ENCODE measurements at places on chromosomes 5 and 9.

GRCh38 chr5:177041936-177042335, 19.4 kb downstream of the ZNF346 start:
- no peak for DNase-seq

DNA sequence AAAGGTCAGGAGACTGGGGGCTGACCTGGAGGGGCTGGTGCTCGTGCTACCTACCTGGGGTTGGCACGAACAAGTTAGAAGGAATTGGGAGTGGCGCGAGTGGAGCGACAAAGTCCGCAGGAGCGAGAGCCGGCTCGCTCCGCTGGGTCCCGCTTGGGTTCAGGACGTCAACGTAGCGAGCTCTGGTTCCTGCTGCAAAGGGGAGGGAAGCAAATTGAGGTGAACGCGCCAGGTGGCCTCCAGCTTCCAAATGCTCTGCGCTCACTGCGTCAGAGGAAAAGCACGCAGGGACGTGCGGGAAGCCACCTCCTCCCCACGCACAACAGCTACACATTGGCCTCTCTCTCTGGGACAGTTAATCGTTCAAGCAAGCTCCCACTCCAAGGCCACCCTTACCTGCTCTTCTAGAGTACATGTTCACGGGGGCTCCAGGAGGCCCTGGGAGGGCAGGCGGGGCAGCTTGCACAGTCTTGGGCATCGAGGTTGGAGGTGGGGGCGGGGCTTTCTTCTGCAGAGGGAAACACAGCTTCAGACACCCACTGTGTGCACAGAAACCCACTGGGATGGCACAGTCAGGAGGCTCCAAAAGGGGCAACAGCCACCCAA, 7.6 kb upstream of the INPP5E start:
- DNase-seq: no peak

GRCh38 chr9:21837501-21837900, 35.1 kb downstream of the MTAP start:
- DNase-seq: no peak

GRCh38 chr5:149037817-149038216, 25.0 kb downstream of the SH3TC2 start:
- DNase-seq: no peak

GRCh38 chr5:133716532-133717183, 104.3 kb upstream of the FSTL4 start:
- no peak for DNase-seq

DNA sequence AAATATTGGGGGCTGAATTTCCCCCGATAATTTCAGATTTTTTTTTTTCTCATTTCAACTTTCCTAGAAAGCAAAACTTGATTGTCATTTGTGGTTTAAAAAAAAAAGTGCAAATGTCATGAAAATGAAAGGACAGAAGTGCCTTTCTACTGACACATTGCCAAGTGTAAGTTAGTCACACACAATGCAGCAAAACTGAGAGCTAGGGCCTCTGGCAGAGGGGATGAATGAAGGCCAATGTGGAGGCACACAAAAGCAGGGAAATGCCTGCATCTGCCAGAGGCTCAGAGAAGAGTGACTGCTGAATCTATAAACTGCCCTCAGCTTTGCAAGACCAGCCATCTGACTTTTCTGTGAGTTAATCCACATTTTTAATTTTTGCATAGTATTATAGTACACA, 6.8 kb upstream of the IFNA5 start:
- no peak for DNase-seq

- DNase-seq: no peak
These were observed 86.2 kb downstream of the MRPS27 start for GRCh38 chr5:72233835-72234234.

DNA sequence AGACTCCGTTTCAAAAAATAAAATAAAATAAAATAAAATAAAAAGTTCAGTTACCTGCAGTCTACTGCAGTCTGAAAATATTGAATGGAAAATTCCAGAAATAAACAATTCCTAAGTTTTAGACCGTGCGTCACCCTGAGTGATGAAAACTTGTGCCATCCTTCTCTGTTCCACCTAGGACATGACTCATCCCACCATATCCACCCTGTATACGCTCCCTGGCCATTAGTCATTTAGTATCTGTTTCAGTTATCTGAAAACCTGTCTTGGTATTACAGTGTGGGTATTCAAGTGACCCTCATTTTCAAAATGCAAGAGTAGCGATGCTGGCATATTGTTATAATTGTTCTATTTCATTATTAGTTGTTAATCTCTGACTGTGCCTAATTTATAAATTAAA, 51.8 kb upstream of the TEX48 start:
- no peak for DNase-seq

DNA sequence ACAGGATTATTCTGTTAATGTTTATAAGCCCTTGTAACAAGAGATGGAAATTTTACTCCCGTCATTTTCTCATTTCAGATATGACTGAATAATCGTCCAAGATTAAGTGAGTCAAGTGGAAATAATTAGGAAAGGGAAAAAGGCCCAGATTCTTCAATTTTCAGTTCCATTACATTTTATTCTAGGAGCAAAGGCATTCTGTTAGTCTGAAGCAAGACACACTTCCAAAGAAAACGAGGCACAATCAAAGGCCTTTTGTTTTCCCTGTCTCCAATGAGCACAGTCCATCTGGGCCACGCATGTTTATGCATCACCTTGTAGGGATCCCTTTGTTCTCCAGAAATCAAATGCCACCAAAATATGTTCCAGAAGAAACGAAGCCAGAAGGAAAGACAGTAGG, 382.9 kb upstream of the RFX3 start:
- no peak for DNase-seq

DNA sequence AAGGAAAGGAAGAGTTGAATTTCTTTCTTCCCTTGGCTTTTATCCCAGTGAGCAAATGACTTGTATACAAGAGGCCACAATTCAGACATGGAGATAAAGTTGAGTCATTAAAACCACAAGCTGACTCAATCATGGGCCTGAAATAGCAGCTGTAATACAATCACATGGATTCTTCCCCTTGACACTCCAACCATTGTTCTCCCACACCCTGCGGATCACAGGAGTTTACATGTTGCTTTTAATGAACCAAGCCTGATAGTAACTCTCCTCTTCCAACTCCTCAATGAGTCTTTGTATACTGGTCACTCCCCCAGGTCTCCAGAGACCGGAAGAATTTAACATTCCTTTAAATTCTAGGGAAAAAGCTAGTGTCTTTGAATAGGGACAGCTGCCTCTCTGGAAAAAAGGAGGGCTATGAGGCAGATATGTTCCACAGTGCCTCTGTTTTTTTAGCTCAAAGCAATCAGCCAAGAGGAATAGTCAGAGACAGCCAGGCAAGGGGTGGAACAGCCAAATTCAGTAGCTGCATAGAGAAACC, 32.4 kb downstream of the PCDHGC5 start:
- DNase-seq: no peak

DNA sequence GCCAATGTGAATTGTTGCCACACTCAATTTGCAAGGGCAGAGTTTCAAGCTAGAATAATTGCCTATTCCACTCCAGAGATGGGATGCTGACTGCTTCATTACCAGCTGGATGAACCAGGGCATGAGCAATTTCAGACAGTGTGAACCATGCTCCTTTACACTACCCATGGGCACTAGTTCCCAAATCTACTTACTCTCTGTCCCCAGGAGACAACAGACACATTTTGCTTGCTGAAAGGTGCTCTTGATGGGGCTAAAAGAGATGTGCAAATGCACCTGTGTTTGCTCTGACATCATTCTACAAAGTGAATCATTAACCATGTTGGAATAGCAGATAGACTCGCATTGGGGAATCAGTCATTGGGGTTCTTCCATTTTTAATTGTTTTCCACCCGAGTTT, 522.3 kb upstream of the NUDT12 start:
- DNase-seq: no peak

GRCh38 chr5:10540036-10540544, 23.8 kb upstream of the ANKRD33B start:
- no peak for DNase-seq

- no peak for DNase-seq
These were observed 28.4 kb upstream of the TLE1 start for GRCh38 chr9:81717747-81718077.

GRCh38 chr5:31291323-31291854, 97.9 kb downstream of the CDH6 start:
- no peak for DNase-seq

GRCh38 chr5:158287643-158288271, 428.8 kb upstream of the CLINT1 start:
- DNase-seq: no peak

DNA sequence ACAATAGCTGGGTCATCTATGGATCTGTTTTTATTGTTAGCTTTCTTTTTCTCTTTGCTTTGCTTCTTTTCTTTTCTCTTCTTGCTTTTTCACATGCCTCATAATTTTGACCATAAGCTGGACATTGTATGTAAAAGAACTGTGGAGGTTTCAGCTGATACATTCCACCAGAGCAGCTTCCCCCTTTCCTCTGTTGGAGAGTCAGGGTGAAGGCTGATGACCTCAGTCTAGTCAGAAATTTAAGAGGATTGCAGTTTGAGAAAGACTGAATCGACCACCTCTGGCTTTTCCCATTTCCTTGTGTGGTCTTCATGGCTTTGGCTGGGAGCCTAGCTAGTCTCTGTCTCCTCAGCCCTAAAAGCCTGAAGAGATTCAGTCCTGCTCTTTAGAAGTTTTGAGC, 42.0 kb downstream of the KCNIP1 start:
- DNase-seq: no peak

GRCh38 chr9:113524468-113524867, 60.9 kb downstream of the RGS3 start:
- no peak for DNase-seq

GRCh38 chr5:21236104-21236503, 1248.1 kb upstream of the CDH18 start:
- no peak for DNase-seq

DNA sequence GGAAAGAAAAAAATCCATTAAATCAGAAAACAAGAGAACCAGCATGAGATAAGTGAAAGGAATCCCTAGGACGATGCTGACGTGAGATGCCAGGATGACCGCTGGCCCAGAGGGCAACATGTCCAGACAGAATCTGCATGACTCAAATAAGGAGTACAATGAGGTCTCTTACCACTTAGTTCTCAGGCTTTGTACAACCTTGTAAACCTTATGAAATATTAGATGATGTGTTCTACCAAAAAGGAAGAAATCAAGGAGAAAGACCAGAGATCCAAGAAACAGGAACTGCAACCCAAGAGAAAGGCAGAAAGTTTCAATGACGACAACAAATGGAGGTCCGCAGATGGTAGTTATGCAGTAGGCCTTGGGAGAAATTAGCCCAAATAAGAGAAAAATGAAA, 2.8 kb upstream of the GPR150 start:
- DNase-seq: no peak

GRCh38 chr9:120905315-120906164, 21.1 kb downstream of the TRAF1 start:
- no peak for DNase-seq

GRCh38 chr5:177988989-177989625, 6.9 kb downstream of the PROP1 start:
- DNase-seq: no peak

DNA sequence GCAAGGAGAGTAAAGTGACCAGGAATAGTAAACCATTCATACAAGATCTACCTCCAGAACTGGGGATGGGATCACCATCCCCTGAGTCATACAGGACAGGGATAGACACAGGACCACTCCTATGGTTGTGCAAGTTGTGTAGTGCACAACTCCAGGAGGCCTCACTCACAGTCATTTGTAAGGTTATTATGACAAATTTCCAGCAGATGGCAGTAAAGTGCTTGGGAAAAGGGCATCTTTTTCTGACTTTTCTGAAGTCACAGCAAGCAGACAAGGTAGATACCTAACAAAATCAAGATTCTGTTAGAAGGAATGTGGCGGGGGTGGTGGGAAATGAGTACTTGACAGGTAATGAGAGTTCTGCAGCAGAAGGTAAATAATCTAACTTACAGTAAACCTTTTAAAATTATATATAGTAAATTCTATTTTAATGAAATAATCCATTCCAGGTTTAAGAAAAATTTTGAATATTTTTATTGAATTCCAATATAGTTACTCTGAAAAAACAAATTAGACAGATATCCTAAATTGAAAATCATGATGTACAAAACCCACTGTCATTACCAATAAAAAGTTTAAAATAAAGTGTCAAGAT, 16.7 kb upstream of the KIF27 start:
- DNase-seq: no peak

GRCh38 chr5:153902016-153902415, 136.7 kb downstream of the FAM114A2 start:
- no peak for DNase-seq

GRCh38 chr9:109498195-109499092, at the start of gene PTPN3:
PTPN3 (minus strand) TSS chr9:109498307; CDS start chr9:109463434, 34,873 bp downstream.
- no peak for DNase-seq

- no peak for DNase-seq
These were observed 60.0 kb downstream of the PSMB7 start for GRCh38 chr9:124355039-124355940.

DNA sequence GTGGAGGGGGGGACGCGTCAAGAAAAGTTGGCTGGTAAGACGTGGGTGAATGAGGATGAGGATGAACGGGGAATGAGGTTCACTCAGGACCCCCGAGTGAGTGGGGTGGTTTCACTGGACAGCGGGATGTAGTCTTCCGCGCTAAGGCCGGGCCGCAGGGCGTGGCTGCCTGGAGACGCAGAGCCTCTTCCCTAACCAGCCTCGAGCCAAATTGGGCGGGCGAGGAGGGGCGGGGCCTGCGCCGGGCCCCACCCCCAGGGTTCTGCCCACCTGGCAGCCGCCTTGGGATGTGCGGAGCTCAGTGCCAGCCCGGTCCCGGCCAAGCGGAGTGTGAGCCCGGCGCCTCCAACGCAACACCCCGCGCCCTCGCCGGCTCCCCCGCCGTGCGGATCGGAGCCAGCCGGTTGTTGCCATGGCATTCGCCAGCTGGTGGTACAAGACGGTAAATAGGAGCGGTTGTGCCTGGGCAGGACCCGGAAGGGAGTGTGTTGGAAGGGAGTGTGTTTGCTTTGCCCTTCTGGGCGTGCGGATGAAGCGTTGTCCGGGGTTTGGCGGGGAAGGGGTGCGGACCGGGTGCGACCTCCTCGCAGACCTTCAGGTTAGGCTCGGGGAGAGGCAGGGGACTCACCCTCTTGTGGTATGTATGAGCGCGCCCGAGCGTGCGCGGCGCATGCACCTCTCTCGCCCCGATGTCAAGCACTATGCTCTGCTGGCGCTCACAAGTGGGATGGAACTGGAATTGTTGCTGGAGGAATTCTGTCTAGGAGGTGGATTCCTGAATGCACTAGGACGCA, 746 bp downstream of the CAST start:
- DNase-seq: peak; percentile 73

- DNase-seq: no peak
These were observed 655 bp downstream of the TOR4A start for GRCh38 chr9:137278061-137278701.

DNA sequence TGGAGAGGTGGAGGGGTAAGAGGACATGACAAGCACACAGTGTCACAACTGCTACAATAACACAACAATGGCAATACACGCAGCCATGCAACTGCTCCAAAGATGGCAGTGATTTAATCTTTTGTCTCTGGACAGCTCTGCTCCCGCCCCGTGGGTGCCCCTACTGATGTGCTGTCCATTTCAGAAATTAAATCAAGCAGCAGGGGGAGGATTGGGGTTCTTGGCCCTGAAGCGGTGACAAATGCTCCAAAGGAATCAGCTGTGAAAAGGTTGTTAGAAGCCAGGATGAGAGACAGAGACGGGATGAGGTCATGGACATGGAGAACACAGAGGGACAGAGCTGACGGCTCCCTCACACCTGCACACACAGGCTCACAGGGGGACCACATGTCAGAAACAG, 22.6 kb downstream of the CNTFR start:
- no peak for DNase-seq

GRCh38 chr5:143233031-143233430, 170.5 kb downstream of the NR3C1 start:
- DNase-seq: no peak

Measured in stimulated activated CD8-positive, alpha-beta memory T cell treated with anti-CD3 and anti-CD28 coated beads, Interleukin-7, amount 100 ng/mL, for 24 hours (primary cell).